ENCODE measurements at places on chromosomes 6 and 20.
A peak's percentile ranks its signal among the peaks of the same experiment; 100 is the strongest.

GRCh38 chr20:37343212-37343993, 2.5 kb upstream of the SRC start:
- peak; percentile 8 for DNase-seq

- no peak for DNase-seq
Measured at GRCh38 chr20:6686171-6686570, 81.3 kb upstream of the BMP2 start.

- DNase-seq, result no peak
Measured at GRCh38 chr6:46381579-46381978, 109.7 kb downstream of the RCAN2 start.

DNA sequence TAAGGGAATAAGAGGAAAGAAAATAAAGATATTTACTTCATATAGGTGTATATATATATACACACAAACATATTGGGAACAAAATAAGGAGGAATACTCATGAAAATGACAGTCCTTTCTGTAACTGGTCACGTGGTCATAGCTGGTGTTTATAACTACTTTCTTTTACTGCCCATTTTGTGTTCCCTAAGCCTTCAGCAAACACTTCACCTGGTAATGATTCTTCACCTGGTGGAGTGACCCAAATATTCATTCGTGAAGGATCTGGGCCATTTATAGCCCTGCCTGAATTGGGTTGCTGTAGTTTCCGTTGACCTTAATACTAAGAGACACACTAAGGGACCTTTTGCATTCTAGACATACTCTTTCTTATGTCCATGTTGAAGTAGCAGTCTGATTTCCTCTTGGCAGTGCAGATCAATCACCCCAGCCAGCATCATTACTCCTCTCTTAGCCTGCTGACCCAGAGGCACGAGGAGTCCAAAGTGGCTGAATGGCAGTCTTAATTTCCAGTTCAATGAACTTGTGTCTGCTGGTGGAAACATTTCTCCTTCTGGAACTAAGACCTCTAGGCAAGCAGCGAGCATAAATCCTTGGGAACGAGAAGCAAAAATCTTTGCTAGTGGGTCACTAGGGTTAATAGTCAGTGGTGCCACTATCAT, 39.9 kb upstream of the IYD start:
- no peak for DNase-seq

DNA sequence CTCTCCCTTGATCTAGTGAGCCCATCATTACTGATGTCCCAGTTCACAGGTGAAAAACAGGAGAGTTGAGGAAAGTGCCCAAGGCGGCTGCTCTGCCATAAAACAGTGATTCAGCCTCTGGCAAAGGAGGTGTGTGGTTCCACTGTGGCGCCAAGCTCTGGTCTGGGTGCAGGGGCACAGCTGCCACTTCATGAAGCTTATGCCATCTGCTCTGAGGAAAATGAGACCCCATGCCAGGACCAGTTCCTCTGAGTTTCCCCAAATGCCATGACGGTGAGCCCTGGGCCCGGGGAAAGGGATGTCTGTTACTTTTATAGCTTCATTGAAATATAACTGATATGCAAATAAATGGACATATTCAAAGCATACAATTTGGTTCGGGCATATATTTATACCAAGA, 33.7 kb upstream of the ZBP1 start:
- DNase-seq, result no peak

DNA sequence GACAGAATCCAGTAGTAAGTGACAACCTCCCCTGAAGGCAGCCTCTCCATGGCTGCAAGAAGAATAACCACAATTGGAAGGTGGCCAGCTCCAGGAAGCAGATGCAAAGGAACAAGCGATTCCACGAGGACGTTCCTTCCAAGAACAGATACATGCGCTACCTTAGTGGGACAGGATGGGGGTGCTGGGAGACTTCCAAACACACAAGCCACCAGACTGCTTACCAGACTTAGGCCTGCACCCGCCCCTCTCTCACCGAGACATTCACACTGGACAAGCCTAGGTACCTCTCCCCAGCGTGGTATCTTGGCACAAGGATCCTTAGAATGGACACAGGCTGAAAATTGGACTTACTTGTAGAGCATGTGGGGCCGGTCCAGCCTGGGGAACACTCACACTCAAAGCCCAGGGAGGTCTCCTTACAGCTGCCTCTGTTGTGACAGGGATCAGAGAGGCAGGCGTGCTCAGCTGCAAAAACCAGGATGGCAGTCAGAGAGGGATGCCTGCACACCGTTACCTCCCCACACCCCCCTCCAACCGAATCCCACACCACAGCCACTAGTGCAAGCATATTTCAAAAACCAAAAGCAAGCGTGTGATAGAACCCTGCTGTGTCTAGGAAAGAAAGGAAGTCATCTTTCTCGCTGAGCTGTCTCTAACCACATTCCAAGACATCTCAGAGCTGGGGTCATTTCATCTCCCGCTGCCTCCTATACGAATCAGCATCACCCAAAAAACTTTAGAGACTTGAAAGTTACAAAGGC, 22.4 kb downstream of the JAG1 start:
- DNase-seq, result no peak

DNA sequence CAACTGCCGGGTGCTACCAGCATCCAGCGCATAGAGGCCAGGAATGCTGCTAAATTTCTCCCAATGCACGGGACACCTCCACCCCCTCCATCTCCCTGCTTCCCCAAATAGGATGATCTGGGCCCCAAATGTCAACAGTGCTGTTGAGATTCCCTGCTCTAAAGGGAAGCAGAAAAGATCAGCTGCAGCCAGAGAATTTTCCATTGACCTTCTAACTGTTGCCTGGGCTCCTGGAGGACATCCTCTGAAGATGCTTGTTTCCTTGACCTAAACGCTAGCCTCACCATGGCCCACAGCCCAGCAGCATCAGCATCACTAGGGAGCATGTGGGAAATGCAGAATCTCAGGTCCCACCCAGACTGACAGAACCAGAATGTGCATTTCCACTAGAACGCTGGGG, 161.3 kb downstream of the GMPR start:
- DNase-seq, result no peak

GRCh38 chr20:62685781-62686555, 22.7 kb upstream of the NTSR1 start:
- DNase-seq, result peak; percentile 67

DNA sequence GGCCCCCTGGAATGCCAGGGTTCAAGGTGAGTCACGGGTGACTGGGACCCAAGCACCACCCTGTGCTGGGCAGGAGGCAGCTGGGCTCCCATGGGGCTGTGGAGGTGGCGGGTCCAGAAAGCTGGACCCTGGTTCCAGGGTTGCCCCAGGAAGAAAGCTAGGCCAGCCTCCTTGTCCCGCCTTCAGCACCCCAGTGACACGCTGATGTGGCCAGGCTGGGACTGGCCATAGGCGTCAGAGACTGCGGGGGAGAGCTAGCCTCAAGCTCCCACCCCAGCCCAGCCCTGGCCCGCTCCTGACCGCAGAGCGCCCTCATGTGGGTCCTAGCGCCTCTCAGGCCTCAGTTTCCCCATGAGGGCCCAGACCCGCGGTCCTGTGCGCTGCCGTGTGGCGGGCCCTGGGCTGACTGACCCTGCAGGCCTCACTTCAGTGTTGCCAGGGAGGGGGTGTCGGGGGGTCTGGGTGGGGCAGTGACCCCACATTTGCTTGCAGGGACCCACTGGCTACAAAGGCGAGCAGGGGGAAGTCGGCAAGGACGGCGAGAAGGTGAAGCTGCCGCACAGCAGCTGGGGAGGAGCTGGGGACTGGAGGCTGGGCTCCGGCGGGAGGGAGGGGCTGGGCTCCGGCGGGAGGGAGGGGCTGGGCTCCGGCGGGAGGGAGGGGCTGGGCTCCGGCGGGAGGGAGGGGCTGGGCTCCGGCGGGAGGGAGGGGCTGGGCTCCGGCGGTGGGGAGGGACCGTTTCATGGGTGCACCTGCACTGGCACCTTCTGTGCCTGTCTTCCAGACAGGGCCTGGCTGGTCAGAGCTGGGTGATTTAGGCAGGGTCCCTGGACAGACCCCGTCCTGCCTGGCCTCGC, 7.9 kb downstream of the COL9A3 start:
- DNase-seq, result no peak

GRCh38 chr6:132661906-132662305, 2.9 kb upstream of the TAAR1 start:
- no peak for DNase-seq

DNA sequence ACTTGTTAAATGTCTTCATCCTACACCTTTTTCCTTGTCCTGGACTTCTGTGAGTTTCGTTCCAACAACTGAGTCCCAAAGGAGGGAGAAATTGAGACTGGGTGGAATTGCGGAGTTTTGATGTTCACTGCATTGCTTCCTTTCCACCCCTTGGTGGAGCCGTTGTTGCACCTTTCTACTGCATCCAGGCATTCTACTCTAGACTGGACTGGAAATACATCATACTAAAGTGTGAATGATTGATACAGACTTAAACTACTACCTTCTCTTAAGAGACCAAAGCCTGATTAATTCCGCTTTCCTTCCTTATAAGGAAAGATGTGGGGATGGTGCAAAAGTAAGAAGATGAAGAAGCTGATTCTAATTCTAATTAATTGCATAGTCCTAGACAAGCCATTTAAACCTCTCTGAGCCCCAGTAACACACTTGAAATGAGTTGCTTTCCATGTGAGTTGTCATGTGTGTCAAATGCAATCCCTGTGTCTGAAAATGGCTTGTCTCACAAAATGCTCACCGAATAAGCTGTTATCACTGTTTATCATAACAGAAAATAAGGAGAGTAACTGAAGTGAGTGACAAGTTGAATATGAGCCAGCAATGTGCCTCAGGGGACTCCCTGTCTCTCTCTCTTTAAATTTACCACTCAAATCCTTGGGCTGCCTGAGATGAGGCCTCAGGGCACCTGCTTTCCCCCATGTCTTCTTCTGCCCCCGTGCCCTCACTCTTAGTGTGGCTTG, 338.3 kb upstream of the CHD6 start:
- DNase-seq, result no peak

DNA sequence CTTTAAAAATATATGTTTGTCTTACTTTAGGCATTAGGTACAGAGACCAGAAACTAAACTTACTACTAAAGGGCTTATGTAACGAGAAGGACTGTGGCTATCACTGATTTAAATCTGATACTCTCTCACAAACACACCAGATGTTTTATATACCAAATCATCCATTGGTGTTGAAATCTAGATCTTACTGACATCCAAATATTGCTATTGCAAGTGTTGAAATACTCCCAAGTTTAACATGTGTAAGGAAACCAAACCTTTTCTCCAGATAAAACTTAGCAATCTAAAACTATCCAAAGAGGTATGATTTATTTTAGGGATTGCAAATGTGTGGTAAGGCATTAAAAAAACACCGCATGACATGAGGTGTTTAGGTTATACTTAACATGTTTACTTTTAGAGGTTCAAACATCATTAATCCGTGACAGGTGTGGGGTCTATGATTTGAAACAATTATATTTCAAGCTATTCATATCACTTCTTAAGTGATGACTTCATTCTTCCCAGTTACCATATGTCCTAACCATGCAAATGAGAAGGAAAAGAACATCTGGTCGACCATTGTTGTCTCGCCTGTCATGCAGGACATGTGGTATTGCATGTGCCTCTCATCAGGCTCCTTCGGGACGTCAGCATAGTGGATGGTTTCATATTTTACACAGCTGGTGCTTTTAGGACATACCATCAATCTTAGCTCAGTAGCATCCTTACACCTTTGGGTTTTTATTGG, 168.3 kb upstream of the SPACA1 start:
- DNase-seq, result peak; percentile 15

DNA sequence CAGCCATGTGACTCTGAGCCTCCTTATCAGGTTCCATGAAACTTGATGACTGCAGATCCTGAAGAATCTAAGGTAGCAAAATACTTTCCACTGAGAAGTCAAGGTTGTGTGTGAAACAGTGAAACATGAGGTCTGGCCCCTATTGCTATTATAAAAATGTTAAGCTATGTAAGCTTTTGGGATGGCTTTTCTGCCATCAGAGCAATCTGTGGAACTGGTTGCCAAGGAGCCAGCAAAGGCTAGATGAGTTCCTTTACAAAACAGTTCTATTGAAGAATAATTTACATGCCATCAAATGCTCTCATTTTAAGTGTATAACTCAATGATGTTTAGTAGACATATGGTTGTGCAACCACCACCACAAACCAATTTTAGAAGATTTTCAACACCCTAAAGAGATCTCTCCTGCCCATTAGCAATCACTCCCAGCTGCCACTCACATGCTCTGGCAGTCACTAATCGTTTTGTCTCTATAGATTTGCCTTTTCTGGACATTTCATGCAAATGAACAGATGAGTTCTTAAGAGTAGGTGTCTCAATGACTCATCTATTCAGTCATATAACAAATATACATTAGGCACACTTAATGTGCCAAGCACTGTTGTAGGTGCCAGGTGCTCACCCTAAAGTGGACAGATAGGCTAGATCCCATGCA, 19.9 kb upstream of the MEP1A start:
- DNase-seq, result no peak

DNA sequence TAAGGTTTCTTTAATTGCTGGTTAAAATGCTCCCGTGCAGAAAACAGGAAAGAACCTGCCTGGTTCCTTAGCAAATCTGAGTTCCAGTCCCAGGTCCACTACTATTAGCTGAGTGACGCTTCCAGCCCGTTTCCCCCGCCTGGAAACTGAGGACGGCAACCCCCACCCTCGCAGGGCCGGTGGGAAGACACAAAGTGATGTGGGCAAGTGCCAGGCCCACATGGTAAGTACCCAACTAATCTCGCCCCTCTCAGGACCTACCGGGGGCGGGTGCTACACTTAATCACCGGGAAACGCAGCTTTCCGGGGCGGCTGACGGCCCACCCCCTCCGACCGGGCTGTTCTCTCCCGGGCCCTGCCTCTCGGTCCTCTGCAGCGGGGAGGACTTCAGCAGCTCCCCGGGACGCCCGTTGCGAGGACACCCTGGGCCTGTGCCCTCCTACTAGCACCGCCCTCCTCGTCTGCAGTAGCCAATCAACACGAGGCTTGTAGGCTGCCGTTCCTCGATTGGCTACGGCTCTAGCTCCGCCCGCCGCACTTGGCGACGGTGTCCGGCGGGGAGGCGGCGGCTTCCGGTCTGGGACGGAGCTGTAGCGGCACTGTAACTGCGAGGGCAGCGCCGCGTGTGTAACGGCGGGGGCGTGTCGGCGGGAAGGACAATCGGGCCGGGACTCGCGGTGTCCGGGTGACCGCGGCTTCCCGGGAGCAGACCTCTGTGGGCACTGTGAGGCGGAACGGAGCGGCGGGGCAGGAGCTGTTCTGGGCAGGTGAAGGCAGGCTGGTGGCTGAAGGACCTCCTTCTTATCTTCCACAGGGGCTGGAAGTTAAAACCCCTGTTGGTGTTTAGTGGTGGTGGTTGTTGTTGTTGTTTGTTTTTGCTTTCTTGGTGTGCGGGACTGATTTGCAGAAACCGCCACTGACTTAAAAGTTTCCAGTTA, at the start of gene ZBTB9:
TSS of gene ZBTB9 (plus strand) at position 568 of the 938 bp plus-strand sequence. CDS start 525 bp downstream, outside the sequence.
- DNase-seq, result peak; percentile 97

DNA sequence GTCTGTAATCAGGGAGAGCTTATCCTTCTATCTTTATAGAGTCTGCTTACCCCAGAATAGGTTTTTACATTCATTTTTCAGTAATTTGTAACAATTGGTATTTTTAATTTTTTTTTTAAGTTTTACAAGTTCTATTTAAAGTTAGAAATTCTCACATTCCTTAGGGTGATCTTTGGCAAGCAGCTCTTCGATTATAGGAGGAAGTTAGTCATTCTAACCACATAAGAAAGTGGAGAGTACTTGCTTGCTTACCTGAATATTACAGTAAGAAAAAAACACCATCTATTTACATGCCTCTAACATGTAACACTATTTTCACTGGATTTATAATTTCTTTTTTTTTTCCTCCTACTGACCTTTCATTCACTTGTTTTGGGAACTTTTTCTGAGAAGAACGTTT, 6.7 kb downstream of the TSHZ2 start:
- DNase-seq, result no peak

Measured in brain (organoid and tissue), 16 donors.